ENCODE measurements at places on chromosomes 12 and 14. TPM values are rescaled to one million over a fixed set of nuclear protein-coding genes. Genes with fewer than 3 reads are reported as not detected.

- peak overlapping the region; percentile 70 for H3K4me3 ChIP-seq
- DNase-seq = no peak
- H3K36me3 ChIP-seq = no peaks in the 10 kb centered on the region
Observed at GRCh38 chr12:124921200-124922031, 7.0 kb upstream of the UBC start.

DNA sequence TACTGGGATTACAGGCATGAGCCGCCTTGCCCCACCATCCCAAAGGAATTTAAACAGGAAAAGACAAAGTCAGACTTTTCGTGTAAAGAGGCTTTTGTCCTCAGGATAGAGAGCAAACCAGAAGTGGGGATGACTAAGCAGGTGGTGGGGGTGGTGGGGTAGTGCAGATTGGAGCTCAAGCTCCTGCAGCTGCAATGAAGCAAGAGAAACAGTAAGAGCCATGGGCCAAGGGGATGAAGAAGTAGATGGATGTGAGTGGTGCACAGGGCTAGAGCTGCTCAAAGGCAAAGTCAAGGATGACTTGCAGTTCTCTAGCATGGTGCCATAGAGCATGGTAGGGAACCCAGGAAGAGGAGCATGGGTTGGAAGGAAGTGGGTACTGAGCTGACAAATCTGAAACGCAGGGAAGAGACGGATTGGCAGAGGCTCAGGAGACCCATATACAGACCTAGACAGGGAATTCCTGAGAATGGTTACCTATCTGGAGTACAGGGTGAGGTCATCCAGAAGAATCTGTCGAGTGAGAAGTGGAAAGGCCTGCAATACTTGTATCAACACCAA lies 11.4 kb upstream of the RNF34 start:
- no peaks in the 10 kb centered on the region for H3K27me3 ChIP-seq
- no peaks in the 10 kb centered on the region for H3K36me3 ChIP-seq
- no peak for DNase-seq
- H3K4me3 ChIP-seq = no peak overlapping the region
- no peaks in the 10 kb centered on the region for H3K4me1 ChIP-seq

- no peak for DNase-seq
- H3K36me3 ChIP-seq = no peaks in the 10 kb centered on the region
- no peaks in the 10 kb centered on the region for H3K27me3 ChIP-seq
- no peaks in the 10 kb centered on the region for H3K4me1 ChIP-seq
- no peak overlapping the region for H3K27ac ChIP-seq
Observed at GRCh38 chr14:104094709-104095425, 9.4 kb downstream of the ASPG start.

DNA sequence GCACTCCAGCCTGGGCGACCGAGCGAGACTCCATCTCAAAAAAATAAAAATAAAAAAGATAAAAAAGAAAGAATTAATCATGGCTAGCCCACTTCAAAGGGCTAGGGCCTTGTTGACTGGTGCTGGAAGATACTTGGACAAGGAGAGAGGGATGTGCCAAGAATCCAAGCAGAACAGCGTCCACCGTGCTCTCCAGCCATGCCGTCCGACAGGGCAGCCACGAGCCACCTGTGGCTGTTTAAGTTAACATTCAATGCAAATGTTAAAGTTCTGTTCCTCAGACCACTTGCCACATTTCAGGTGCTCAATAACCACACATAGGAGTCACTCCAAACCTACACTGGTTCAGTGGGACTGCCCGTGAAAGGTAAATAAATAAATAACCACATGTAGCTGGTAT lies 21.4 kb downstream of the SLC6A13 start:
- no peaks in the 10 kb centered on the region for H3K4me1 ChIP-seq
- H3K36me3 ChIP-seq = no peaks in the 10 kb centered on the region
- H3K27me3 ChIP-seq = no peaks in the 10 kb centered on the region
- H3K4me3 ChIP-seq = no peak overlapping the region

- H3K4me3 ChIP-seq = no peak overlapping the region
- no peak overlapping the region for H3K27ac ChIP-seq
- no peaks in the 10 kb centered on the region for H3K4me1 ChIP-seq
Observed at GRCh38 chr14:91202234-91202974, 42.1 kb downstream of the GPR68 start.

DNA sequence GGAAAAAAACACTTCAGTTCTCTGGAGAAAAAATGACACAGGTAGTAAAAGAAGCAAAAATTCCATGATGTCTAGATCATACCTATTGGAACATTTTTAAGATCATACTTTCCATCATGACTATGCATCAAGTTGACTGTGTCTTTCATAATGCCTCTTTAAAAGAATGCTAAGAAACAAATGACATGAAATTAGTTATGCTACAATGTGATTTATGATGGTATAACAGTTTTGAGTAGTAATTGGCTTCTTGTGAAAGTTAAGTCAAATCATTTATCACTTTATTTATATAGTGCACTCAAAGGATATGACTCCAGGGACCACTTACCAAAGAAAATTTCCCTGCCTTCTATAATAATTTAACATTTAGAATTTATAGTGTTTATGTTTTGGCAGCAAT lies 28.5 kb downstream of the RASSF9 start:
- H3K36me3 ChIP-seq = no peaks in the 10 kb centered on the region
- H3K27me3 ChIP-seq = no peaks in the 10 kb centered on the region
- H3K4me1 ChIP-seq = no peaks in the 10 kb centered on the region
- no peak overlapping the region for H3K4me3 ChIP-seq
- no peak overlapping the region for H3K27ac ChIP-seq
- DNase-seq = no peak

DNA sequence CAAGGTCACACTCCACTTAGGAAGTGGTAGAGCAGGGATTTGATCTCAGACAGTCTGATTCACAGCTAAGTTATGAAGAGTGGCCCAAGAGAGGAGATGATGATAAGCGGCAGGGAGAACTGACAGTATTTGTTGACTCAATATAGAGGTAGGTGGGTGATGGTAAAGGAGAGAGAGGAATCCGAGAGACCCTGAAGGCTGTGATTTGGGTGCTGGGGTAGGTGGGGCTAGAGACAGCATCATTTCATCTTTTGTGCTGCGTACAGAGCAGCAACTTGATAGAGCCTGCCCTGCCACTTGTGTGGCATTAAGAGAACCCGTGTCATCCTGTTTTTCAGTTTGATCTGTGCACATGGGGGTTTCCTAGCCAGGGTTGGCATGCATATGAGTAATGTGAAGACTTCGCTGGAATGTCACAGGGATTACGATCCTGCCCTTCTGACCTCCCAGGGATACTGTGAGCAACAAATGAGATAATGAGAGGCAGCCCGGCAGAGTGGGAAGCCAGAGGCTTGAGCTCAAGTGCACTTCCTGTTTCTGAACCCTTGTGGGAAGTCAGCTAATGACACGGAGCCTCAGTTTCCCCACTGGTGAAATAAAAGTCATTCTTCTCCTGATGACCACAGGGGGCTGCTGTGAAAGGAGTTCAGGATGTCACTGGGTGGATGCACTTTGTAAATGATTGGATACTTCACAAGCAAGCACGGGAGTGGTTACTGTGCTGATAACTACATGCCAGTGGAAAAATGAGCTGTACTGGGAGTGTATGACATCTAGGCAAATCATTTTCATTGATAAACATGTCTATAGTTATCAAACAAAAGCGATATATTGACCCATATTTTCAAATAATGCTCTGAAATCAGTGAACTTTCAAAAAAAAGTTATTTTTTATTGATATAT lies 59.5 kb upstream of the IGF1 start:
- DNase-seq = no peak
- H3K36me3 ChIP-seq = no peaks in the 10 kb centered on the region
- H3K27ac ChIP-seq = no peak overlapping the region
- H3K4me3 ChIP-seq = no peak overlapping the region

GRCh38 chr14:34966413-34966812 lies 16.4 kb upstream of the SRP54 start:
- no peak overlapping the region for H3K27ac ChIP-seq
- peaks cover 2% of the 10 kb centered on the region for H3K36me3 ChIP-seq
- no peaks in the 10 kb centered on the region for H3K4me1 ChIP-seq
- H3K27me3 ChIP-seq = no peaks in the 10 kb centered on the region

GRCh38 chr14:50425816-50426215 lies 29.1 kb upstream of the CDKL1 start:
- no peak overlapping the region for H3K27ac ChIP-seq
- no peak for DNase-seq
- H3K4me3 ChIP-seq = no peak overlapping the region
- H3K4me1 ChIP-seq = no peaks in the 10 kb centered on the region

- no peaks in the 10 kb centered on the region for H3K4me1 ChIP-seq
- H3K36me3 ChIP-seq = no peaks in the 10 kb centered on the region
- H3K27ac ChIP-seq = no peak overlapping the region
- no peaks in the 10 kb centered on the region for H3K27me3 ChIP-seq
- DNase-seq = no peak
Observed at GRCh38 chr14:71488703-71489191, 443.5 kb upstream of the RGS6 start.

DNA sequence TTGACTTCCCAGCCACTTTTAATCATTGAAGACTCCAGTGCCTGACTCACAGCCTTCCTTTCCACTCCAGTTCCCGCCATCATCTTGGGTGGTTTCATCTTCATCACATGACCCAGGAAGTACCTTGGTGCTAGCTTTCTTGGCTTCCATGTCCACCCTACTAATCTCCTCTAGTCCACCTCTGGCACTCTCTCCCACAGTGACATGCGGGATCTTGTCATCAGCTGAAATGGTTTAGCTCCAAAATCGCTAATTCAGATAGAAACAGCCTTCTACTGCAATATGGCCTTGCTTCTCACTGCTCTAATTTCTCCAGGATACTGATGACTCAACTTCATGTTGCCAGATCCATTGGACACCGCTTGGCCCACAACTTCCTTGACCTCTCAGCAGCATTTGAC lies 24.5 kb downstream of the WDR20 start:
- no peaks in the 10 kb centered on the region for H3K4me1 ChIP-seq
- H3K27me3 ChIP-seq = no peaks in the 10 kb centered on the region
- DNase-seq = no peak

- H3K36me3 ChIP-seq = no peaks in the 10 kb centered on the region
- no peak overlapping the region for H3K27ac ChIP-seq
- H3K4me1 ChIP-seq = peaks cover 3% of the 10 kb centered on the region
- peaks cover 29% of the 10 kb centered on the region for H3K27me3 ChIP-seq
Observed at GRCh38 chr12:94649349-94650142, 811 bp downstream of the TMCC3 start.

The ANKS1B gene
- total RNA-seq = 9.7 TPM

The KCNC2 gene
- not detected for total RNA-seq

The SLC38A4 gene
- total RNA-seq = 2.5 TPM

The LHX5 gene
- not detected for total RNA-seq
